ENCODE measurements at places on chromosomes 6 and 20.
A peak's percentile ranks its signal among the peaks of the same experiment; 100 is the strongest.

DNA sequence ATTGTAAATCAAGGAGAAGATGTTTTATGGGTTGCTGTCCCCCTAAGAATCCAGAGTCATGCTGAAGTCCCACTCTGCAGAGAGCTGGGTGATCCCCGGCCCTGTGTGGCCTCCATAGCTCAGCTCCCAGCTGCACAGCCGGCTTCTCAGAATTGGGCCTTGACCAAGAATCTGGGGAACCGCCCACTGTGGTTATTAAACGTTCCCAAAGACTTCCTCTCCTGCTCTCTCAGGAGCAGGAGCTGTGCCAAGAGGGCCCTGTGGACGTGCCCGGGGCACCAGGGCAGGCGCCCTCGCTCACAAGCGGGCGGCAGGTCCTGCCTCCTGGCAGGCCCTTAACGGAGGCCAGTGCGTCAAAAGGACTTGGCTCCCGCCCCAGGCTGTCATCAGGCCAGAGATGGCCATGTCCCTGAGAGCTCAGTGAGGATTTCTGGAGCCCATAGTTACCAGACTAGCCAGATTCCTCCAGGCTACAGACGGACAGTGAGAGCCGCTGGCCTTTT lies 30.4 kb downstream of the ZC3H12D start:
- DNase-seq, result no peak

GRCh38 chr6:105859457-105859856 lies 226.7 kb upstream of the PRDM1 start:
- DNase-seq, result no peak

- DNase-seq, result no peak
Observed at GRCh38 chr6:20610636-20611370, 76.5 kb downstream of the CDKAL1 start.

GRCh38 chr6:135195522-135195921 lies 14.4 kb downstream of the MYB start:
- DNase-seq, result no peak

DNA sequence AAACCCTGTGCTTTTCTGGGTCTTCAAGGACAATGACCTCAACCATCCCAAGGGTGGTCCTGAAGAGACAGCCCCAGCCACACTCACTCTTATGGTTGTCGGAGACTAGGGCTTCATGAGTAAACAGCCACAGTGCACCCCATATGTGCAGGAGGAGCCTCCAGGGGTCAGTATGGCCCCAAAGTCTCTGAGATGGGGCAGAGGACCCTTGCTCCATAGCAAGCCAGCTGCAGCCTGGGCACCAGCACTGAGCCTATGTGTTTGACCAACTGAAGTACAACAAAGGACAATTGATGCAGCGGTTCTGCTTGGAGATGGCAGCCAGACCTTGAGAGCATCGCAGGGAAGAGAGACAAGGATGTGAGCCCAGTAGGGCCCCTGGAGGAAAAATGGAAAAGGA lies 112.2 kb downstream of the LRFN2 start:
- DNase-seq, result no peak

- no peak for DNase-seq
Observed at GRCh38 chr20:36573798-36574365, 485 bp downstream of the TGIF2 start.

- DNase-seq, result no peak
Observed at GRCh38 chr20:16664020-16664419, 65.8 kb upstream of the SNRPB2 start.

DNA sequence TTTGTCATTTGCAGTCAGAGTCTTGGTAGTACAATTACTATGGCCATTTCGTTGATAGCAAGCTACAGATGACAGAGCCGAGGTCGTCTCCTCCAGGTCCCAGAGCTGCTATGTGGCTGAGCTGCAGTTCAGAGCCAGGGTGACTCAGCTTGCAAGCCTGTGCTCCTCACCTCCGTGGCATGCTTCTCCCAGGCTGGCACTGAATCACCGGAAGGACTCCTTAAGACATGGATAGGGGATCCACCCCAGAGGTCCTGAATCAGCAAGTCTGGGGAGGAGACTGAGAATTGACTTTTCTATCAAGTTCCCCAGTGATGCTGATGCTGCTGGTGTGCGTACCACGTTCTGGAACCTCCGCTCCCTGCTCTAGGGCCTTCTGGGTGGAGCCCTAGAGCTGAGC lies 291.2 kb downstream of the CDH26 start:
- peak; percentile 64 for DNase-seq

GRCh38 chr20:25076201-25076600 lies 5.7 kb downstream of the VSX1 start:
- DNase-seq, result peak; percentile 70

All from vagina (tissue), 2 donors.